Muscle of leg (tissue), 16 donors: ENCODE measurements at places on chromosomes 6 and 20. TPM values are rescaled to one million over a fixed set of nuclear protein-coding genes. Genes with fewer than 3 reads are reported as not detected.

The SS18L1 gene
- 12.9 TPM for total RNA-seq

The F13A1 gene
- 48.6 TPM for total RNA-seq

The LY6G5C gene
- 0.80 TPM for total RNA-seq

The ECT2L gene
- total RNA-seq = 0.09 TPM

The BMP6 gene
- 1.3 TPM for total RNA-seq

The SNRPB2 gene
- total RNA-seq = 74.3 TPM

The SLC26A8 gene
- total RNA-seq = not detected

The SNAI1 gene
- total RNA-seq = 3.8 TPM

The PARD6B gene
- 0.93 TPM for total RNA-seq

The IL17A gene
- total RNA-seq = not detected

The ACOT8 gene
- 19.7 TPM for total RNA-seq

The ZBTB12 gene
- 2.7 TPM for total RNA-seq

The TRIM10 gene
- 0.18 TPM for total RNA-seq

The MCCD1 gene
- total RNA-seq = not detected

The CALHM6 gene
- 3.8 TPM for total RNA-seq

The SNAP25 gene
- total RNA-seq = 3.1 TPM

The WFDC10B gene
- not detected for total RNA-seq

The CBLN4 gene
- total RNA-seq = 0.09 TPM

The MOG gene
- total RNA-seq = not detected

The FAM209B gene
- 0.13 TPM for total RNA-seq

The ADGRB3 gene
- 1.5 TPM for total RNA-seq

The LRRN4 gene
- total RNA-seq = under 0.01 TPM

The MAK gene
- 0.04 TPM for total RNA-seq

The VWA7 gene
- 1.2 TPM for total RNA-seq

The SCUBE3 gene
- total RNA-seq = 0.40 TPM

The BTNL2 gene
- total RNA-seq = not detected

The CFAP61 gene
- total RNA-seq = 0.71 TPM

The ID4 gene
- total RNA-seq = 4.6 TPM

The RBCK1 gene
- 31.0 TPM for total RNA-seq

The DLL1 gene
- total RNA-seq = 12.8 TPM

The TBX18 gene
- total RNA-seq = 20.3 TPM

The TRIM31 gene
- not detected for total RNA-seq

The CYP24A1 gene
- total RNA-seq = 0.53 TPM

The ZSCAN23 gene
- 5.5 TPM for total RNA-seq

The RAMACL gene
- 0.71 TPM for total RNA-seq

The RPS10 gene
- 3,799 TPM for total RNA-seq
